Activated CD4-positive, alpha-beta T cell treated with anti-CD3 and anti-CD28 coated beads, Interleukin-2, amount 10 ng/mL, durations not matched to agents 7 days and 5 days (primary cell): ENCODE measurements at places on chromosomes 7 and 10.

GRCh38 chr7:43584195-43584586 is 1.3 kb downstream of the STK17A start:
- peak; percentile 50 for DNase-seq

- DNase-seq, result no peak
Measured at GRCh38 chr7:51103718-51104117, 212.9 kb downstream of the COBL start.

GRCh38 chr7:137329411-137329810 is 14.1 kb downstream of the PTN start:
- DNase-seq, result no peak

DNA sequence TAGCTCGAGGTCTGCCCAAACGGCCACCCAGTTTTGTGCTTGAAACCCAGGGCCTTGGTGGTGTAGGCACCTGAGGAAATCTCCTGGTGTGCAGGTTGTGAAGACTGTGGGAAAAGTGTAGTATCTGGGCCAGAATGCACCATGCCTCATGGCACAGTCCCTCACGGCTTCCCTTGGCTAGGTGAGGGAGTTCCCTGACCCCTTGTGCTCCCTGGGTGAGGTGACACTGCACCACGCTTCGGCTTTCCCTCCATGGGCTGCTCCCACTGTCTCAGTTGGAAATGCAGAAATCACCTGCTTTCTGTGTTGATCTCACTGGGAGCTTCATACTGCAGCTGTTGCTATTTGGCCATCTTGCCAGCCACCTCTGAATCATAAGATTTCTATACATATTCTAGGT is 62.4 kb upstream of the CDK6 start:
- DNase-seq, result no peak

DNA sequence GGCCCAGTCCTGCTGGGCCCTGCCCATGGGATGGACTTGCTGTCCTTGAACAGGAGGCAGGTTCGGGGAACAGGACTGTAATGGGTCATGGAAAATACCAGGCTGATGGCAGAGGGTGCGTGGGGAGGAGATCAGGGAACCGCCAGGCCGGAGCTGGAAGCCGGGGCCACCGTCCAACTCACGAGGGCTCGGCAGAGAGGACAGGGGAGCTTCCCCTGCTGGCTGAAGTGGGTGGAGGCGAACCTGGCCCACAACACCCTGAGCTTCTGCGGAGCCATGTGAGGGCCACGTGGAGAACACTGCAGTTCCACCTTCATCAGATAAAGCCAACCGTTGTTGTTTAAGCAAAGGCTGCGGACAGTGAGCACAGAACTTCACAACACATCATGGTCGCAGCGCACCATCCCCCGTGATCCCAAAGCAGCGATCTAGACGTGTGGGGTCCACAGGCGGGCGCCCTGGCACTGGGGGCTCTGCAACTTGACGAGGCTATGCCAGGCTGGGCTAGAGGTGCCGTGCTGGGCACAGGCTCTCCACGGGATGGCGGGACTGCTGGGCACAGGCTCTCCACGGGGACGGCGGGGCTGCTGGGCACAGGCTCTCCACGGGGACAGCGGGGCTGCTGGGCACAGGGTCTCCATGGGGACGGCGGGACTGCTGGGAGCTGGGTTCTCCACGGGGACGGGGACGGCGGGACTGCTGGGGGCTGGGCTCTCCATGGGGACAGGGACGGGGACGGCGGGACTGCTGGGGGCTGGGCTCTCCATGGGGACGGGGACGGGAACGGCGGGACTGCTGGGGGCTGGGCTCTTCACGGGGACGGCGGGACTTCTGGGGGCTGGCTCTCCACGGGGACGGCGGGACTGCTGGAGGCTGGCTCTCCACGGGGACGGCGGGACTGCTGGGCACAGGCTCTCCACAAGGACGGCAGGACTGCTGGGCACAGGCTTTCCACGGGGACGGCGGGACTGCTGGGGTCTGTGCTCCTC is 473.4 kb downstream of the DNAJB6 start:
- no peak for DNase-seq

DNA sequence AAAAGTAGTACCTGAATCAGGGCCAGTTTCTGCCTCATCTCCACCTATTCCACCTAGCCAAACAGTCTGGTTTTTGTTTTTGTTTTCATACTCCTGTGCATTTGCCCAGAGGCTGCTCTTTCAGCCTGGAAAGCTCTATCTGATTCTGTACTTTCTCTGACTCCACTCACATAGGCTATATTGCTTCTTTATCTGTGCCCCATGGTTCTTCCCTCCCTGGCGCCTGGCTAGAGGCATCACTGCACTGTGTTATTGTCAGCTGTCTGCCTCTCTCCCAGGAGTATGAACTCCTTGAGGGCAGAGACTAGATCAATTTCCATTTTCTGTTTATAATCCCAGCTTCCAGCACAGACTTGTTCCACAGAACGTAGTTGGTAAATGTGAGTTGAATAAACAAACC is 5.1 kb upstream of the LMOD2 start:
- no peak for DNase-seq

- no peak for DNase-seq
Measured at GRCh38 chr7:124042826-124043225, 10.0 kb upstream of the TMEM229A start.

DNA sequence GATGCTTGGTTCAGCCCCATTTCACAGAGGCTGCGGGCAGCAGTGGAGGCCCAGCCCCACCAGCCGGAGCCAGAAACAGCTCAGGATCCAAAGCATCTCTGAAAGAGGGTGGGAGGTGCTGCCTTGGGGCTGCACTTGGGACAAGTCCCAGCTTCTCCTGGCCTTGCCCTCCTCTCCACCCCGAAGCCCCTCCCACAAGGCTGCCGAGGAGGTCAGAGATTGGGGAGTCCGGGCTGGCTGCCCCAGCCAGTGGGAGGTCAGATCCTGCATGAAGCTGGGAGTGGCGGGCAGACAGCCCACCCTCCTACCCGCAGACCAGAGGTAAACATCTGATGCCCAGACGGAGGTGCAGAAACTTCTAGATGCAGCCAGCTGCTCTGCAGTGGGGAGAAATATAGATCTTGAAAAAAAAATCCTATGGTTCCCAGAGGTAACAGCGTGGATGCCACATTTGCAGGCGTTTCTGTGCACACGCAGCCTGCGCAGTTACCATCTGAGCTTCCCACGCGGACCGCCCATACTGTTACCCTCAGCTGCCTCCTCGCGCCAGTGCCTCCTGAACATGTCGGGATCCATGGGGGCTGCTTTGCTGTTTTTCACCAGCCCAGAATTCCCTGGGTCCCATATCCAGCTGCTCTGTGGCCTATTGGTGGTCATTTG is 36.9 kb upstream of the GNA12 start:
- no peak for DNase-seq

- no peak for DNase-seq
Measured at GRCh38 chr7:74466196-74466813, 12.6 kb downstream of the GTF2IRD1 start.
